Activated naive CD4-positive, alpha-beta T cell treated with anti-CD3 and anti-CD28 coated beads for 36 hours (primary cell): ENCODE measurements at places on chromosomes 3 and 15. TPM values are rescaled to one million over a fixed set of nuclear protein-coding genes. Genes with fewer than 3 reads are reported as not detected.

GRCh38 chr3:52982839-52983238, 63.0 kb downstream of the SFMBT1 start:
- H3K36me3 ChIP-seq = peaks cover 2% of the 10 kb centered on the region
- peak overlapping the region; percentile 85 for H3K27ac ChIP-seq

DCUN1D1 gene
- total RNA-seq = 38.4 TPM

GRCh38 chr15:41561777-41562145, 2.7 kb downstream of the TYRO3 start:
- peaks cover 15% of the 10 kb centered on the region for H3K27me3 ChIP-seq
- H3K36me3 ChIP-seq = no peaks in the 10 kb centered on the region
- H3K4me3 ChIP-seq = no peak overlapping the region
- no peak for DNase-seq
- no peak overlapping the region for H3K27ac ChIP-seq

LEKR1 gene
- 0.77 TPM for total RNA-seq

DNA sequence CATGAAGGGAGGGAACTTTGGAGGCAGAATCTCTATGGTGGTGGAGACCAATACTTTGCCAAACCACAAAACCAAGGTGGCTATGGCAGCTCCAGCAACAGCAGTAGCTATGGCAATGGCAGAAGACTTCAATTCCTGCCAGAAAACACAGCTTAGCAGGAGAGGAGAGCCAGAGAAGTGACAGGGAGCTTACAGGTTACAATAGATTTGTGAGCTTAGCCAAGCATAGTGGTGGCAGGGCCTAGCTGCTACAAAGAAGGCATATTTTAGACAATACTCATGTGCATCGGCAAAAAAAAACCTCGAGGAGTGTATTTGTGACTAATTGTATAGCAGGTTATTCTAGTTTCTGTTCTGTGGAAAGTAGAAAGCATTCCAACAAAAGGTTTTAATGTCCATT, 6.4 kb upstream of the CSTA start:
- H3K27me3 ChIP-seq = no peaks in the 10 kb centered on the region
- H3K27ac ChIP-seq = no peak overlapping the region
- H3K4me1 ChIP-seq = peaks cover 19% of the 10 kb centered on the region
- no peak overlapping the region for H3K4me3 ChIP-seq
- H3K36me3 ChIP-seq = no peaks in the 10 kb centered on the region

DNA sequence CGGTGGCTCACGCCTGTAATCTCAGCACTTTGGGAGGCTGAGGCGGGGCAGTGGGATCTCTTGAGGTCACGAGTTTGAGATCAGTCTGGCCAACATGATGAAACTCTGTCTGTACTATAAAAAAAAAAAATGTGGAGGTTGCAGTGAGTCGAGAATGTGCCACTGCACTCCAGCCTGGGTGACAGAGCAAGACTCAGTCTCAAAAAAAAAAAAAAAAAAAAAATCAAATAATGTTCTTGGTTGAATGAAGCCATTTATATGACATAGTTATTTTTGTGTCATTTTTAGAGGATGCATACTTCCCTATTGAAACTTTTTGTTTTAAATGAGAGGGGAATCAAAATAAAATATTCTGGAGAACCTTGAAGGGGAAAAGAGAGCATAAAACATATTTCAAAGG, 3.1 kb downstream of the HMCES start:
- no peaks in the 10 kb centered on the region for H3K27me3 ChIP-seq
- peaks cover 56% of the 10 kb centered on the region for H3K4me1 ChIP-seq
- DNase-seq = no peak

GRCh38 chr3:178189854-178190253, 346.4 kb upstream of the KCNMB2 start:
- H3K27me3 ChIP-seq = no peaks in the 10 kb centered on the region
- no peak for DNase-seq
- peaks cover 4% of the 10 kb centered on the region for H3K4me1 ChIP-seq
- H3K36me3 ChIP-seq = no peaks in the 10 kb centered on the region
- H3K4me3 ChIP-seq = no peak overlapping the region
- H3K27ac ChIP-seq = no peak overlapping the region

- DNase-seq = no peak
- H3K4me3 ChIP-seq = no peak overlapping the region
- no peaks in the 10 kb centered on the region for H3K36me3 ChIP-seq
- no peak overlapping the region for H3K27ac ChIP-seq
Measured at GRCh38 chr15:90892498-90893174, 8.3 kb downstream of the FES start.

BCL2A1 gene
- 79.1 TPM for total RNA-seq

SLC35A5 gene
- 15.7 TPM for total RNA-seq

- no peak for DNase-seq
- H3K4me1 ChIP-seq = peaks cover 6% of the 10 kb centered on the region
- no peaks in the 10 kb centered on the region for H3K27me3 ChIP-seq
- H3K4me3 ChIP-seq = no peak overlapping the region
- H3K36me3 ChIP-seq = peaks cover 3% of the 10 kb centered on the region
Measured at GRCh38 chr3:153343988-153344782, 182.2 kb downstream of the RAP2B start.

RASA2 gene
- total RNA-seq = 24.0 TPM

DNA sequence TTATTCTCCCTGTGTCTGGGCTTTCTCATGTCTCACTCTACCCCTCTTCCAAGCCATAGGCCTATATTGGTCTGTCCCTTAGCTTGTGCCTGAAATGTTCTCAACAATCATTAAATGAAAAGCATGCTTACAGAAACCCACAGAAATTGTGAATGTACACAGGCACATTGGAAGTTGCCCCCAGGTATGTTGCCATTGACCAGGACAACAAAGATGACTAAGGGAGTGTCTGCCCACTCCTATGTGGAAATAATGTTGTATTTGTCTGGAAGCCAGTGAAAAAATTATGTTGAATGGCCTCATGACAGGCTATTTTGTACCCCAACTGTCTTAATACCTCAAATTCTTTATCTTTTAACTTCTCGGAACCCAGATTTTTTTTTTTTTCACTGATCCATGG, 102.0 kb downstream of the TPRG1 start:
- no peak overlapping the region for H3K27ac ChIP-seq
- no peak overlapping the region for H3K4me3 ChIP-seq
- H3K4me1 ChIP-seq = peaks cover 35% of the 10 kb centered on the region
- no peak for DNase-seq
- H3K36me3 ChIP-seq = no peaks in the 10 kb centered on the region

MORC1 gene
- total RNA-seq = not detected

CD86 gene
- total RNA-seq = not detected

GRCh38 chr3:72523429-72524151, 324.7 kb downstream of the SHQ1 start:
- no peaks in the 10 kb centered on the region for H3K36me3 ChIP-seq
- peaks cover 2% of the 10 kb centered on the region for H3K27me3 ChIP-seq
- H3K4me3 ChIP-seq = no peak overlapping the region
- peaks cover 44% of the 10 kb centered on the region for H3K4me1 ChIP-seq
- peak; percentile 30 for DNase-seq
- H3K27ac ChIP-seq = no peak overlapping the region

PCOLCE2 gene
- total RNA-seq = 0.64 TPM

GRCh38 chr15:41407341-41407740, 5.0 kb upstream of the NDUFAF1 start:
- H3K36me3 ChIP-seq = peaks cover 3% of the 10 kb centered on the region
- DNase-seq = no peak
- no peaks in the 10 kb centered on the region for H3K27me3 ChIP-seq
- H3K27ac ChIP-seq = no peak overlapping the region
- H3K4me1 ChIP-seq = peaks cover 13% of the 10 kb centered on the region

DNA sequence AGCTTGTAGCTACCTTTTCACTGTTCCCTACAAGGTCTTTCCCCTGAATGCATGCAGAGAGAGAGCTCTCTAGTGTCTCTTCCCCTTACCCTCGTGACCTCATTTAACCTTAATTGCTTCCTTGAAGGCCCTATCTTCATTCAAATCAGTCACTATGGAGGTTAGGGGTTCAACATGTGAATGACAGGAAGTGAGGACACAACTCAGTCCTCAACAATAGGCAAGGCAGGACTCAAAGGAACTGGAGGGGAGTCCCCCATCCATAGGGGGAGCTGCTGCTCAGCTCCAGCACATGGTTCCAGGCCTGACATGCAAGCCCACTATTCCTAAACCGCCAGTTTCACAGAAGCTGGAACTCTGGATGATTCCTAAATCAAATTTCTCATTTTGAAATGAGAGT, 33.8 kb upstream of the GYG1 start:
- DNase-seq = peak; percentile 25
- H3K27ac ChIP-seq = no peak overlapping the region
- H3K4me3 ChIP-seq = no peak overlapping the region
- H3K4me1 ChIP-seq = peaks cover 7% of the 10 kb centered on the region
- peaks cover 4% of the 10 kb centered on the region for H3K27me3 ChIP-seq

PLSCR2 gene
- total RNA-seq = not detected

- DNase-seq = no peak
- H3K27ac ChIP-seq = no peak overlapping the region
Measured at GRCh38 chr3:123657568-123657967, 72.7 kb upstream of the HACD2 start.

OXTR gene
- 0.57 TPM for total RNA-seq

GRCh38 chr3:98536456-98537017, 4.8 kb downstream of the GPR15 start:
- H3K36me3 ChIP-seq = no peaks in the 10 kb centered on the region
- H3K27me3 ChIP-seq = peaks cover 6% of the 10 kb centered on the region
- DNase-seq = peak; percentile 14
- H3K27ac ChIP-seq = peak overlapping the region; percentile 50
- peak overlapping the region; percentile 21 for H3K4me3 ChIP-seq

SKOR1 gene
- total RNA-seq = 0.07 TPM

- no peaks in the 10 kb centered on the region for H3K36me3 ChIP-seq
- H3K4me1 ChIP-seq = no peaks in the 10 kb centered on the region
- no peak overlapping the region for H3K27ac ChIP-seq
- H3K27me3 ChIP-seq = peaks cover 11% of the 10 kb centered on the region
Measured at GRCh38 chr3:161560008-161560637, 63.5 kb downstream of the OTOL1 start.

GRCh38 chr3:188574885-188575284, 420.9 kb downstream of the LPP start:
- DNase-seq = no peak
- no peaks in the 10 kb centered on the region for H3K27me3 ChIP-seq
- H3K4me1 ChIP-seq = peaks cover 9% of the 10 kb centered on the region
- H3K4me3 ChIP-seq = no peak overlapping the region
- no peak overlapping the region for H3K27ac ChIP-seq

PARP15 gene
- total RNA-seq = 5.1 TPM

CKMT1A gene
- 0.35 TPM for total RNA-seq

GRCh38 chr15:80489030-80489594, 84.9 kb downstream of the ARNT2 start:
- H3K27ac ChIP-seq = no peak overlapping the region
- H3K4me3 ChIP-seq = no peak overlapping the region
- DNase-seq = no peak
- H3K4me1 ChIP-seq = no peaks in the 10 kb centered on the region

LRRC2 gene
- total RNA-seq = not detected

GRCh38 chr3:62621176-62621575, 247.8 kb upstream of the FEZF2 start:
- no peaks in the 10 kb centered on the region for H3K36me3 ChIP-seq
- peaks cover 24% of the 10 kb centered on the region for H3K27me3 ChIP-seq
- no peak overlapping the region for H3K4me3 ChIP-seq
- no peak for DNase-seq

DNA sequence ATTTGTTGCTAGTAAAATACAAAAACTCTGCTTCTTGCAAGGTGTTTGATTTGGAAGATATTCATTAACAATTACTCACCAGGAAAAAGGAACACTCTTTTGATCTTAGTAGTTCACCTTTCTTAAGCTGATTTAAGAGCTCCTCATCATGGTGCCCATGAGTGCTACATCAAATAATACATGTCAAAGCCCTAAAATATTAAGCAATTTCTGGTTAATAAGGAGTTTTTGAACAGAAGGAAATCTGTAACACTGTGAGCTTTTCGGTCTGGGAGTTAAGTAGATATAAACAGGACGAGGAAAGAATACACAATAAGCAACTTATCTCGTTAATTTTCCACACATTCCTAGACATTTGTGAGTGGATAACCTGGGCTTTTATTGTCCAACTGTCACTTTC, 83.9 kb upstream of the DCBLD2 start:
- no peak overlapping the region for H3K4me3 ChIP-seq
- H3K36me3 ChIP-seq = no peaks in the 10 kb centered on the region
- H3K27ac ChIP-seq = no peak overlapping the region
- H3K4me1 ChIP-seq = no peaks in the 10 kb centered on the region
- H3K27me3 ChIP-seq = peaks cover 6% of the 10 kb centered on the region
- no peak for DNase-seq

DNA sequence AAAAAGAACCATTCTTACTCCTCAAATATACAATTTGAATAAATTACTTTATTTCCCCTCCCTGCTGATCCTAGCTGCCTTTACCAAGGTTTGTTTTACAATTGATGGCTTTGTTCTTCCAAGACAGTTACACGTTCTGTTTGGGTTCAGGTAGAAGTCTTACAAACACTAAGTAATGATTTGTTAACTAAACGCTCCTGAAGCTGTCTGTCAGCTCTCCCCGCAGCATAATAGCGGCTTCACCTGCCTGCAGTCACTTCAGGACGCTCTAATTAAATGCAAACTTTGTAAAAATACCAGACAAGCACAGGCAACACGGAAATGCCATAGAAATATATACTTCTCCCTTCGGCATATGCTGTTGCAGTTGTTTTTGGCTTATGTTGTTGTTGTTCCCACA, 176.4 kb upstream of the MDFIC2 start:
- H3K36me3 ChIP-seq = no peaks in the 10 kb centered on the region
- no peak overlapping the region for H3K27ac ChIP-seq
- H3K4me3 ChIP-seq = no peak overlapping the region
- H3K4me1 ChIP-seq = no peaks in the 10 kb centered on the region

DNA sequence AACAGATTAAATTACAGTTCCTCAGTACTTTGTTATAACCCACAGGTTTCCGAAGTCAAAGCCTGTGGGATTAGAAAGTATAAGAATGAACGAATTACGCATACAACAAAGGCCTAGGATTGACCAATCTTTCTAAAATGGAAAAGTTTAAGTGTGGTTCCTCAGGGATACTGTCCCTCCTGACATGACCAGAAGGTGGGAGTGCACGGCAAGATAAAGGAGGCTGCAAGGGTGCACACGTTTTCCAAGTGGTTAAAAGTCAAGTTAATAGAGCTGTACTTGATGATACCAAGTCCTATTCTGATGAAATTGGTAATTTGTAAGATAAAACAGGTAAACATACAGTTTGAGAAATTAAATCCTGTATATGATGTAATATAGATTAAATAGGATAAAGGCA, 96.2 kb downstream of the ALDH1A2 start:
- no peaks in the 10 kb centered on the region for H3K36me3 ChIP-seq
- H3K4me3 ChIP-seq = no peak overlapping the region
- no peak for DNase-seq
- H3K27me3 ChIP-seq = no peaks in the 10 kb centered on the region
- H3K4me1 ChIP-seq = no peaks in the 10 kb centered on the region

DNA sequence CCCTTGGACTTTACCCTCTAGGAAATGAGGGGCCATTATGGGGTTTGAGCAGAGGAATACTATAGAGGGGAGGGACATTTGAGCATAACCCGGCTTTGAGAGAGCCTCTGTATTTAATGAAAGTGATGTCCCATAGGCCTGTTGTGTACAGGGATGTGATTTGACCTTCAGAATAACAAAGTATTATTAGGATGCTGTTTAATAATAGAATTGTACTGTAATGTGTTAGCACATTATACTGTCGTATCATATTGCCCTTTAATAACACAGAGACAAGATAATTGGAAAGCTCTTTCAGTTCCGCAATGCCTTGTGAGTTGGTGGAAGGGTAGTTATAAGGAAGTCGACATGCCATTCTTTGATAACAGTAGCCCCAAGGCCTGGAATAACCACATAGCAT, 328.3 kb downstream of the RYR3 start:
- peaks cover 16% of the 10 kb centered on the region for H3K27me3 ChIP-seq
- no peaks in the 10 kb centered on the region for H3K36me3 ChIP-seq
- H3K27ac ChIP-seq = no peak overlapping the region
- H3K4me3 ChIP-seq = no peak overlapping the region
- no peaks in the 10 kb centered on the region for H3K4me1 ChIP-seq
- DNase-seq = no peak

GRCh38 chr15:25556136-25556535, 117.3 kb upstream of the UBE3A start:
- H3K27ac ChIP-seq = no peak overlapping the region
- no peaks in the 10 kb centered on the region for H3K4me1 ChIP-seq
